ENCODE measurements at places on chromosomes 12 and 14.

DNA sequence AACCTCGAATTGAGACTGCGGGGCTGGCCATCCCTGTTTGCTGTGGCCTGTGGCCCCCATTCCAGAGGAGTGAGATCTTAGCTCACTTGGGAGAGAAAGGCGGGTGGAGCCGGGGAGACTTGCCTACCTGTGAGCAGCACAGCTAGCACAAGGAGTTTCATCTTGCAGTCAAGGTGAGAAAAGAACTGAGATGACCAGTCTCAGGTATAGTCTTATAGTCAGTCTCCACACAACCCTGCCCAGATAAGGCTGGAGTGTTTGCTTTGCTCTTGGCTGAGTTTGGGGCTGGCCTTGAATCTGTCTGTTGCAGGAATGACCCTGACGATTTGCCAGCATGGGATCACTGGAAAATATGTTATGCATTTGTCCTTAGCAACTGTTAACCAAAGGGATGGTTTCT is at the start of gene PLA2G1B:
PLA2G1B (minus strand) TSS at position 187 of the 400 bp plus-strand sequence; CDS start at position 161, 26 bp downstream.
- no peak for DNase-seq

DNA sequence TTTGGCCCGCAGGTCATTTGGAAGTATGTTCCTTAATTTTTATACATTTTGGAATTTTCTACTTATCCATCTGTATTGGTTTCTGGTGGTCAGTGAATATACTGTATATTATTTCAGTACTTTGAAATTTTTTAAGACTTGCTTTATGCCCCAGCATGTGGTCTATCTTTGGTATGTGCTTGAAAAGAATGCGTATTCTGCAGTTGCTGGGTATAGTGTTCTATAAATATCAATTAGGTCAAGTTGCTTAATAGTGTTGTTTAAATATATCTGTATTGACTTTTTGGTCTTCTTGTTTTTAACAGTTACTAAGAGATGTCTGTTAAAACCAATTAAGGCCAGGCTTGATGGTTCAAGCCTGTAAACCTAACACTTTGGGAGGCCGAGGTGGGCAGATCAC is 21.7 kb upstream of the SIX1 start:
- no peak for DNase-seq

DNA sequence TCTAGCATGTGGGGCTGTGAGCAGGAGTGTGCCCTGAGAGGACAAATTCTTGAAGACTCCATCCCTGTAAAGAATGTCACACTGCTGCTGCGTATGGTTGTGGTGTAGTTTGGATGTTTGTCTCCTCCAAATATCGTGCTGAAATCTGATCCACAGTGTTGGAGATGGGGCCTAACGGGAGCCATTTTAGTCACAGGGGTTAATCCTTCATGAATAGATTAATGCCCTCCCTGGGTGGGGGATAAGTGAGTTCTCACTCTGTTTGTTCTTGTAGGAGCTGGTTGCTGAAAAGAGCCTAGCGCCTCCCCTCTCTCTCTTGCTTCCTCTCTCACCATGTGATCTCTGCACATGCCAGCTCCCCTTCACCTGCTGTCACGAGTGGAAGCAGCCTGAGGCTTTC is 94.5 kb upstream of the VASH1 start:
- no peak for DNase-seq

DNA sequence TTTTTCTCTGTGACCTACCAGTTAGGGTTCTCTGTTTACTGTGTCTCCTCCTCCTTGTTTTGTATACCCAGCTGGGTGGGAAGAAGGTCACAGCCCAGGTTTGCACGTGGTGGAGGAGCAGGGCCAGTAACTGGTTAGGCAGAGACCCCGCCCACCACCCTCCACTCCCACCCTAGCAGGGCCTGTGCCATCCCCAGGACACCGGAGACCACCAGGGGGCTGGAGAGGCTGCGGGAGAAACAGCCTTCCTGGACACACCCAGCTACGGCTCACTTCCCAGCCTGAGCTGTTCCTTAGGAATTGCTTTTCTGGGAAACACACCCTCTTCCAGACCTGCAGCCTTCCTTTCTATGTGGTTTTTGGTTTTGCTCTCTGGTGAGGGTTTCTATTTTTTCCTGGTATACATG is 21.1 kb downstream of the BDKRB2 start:
- no peak for DNase-seq

DNA sequence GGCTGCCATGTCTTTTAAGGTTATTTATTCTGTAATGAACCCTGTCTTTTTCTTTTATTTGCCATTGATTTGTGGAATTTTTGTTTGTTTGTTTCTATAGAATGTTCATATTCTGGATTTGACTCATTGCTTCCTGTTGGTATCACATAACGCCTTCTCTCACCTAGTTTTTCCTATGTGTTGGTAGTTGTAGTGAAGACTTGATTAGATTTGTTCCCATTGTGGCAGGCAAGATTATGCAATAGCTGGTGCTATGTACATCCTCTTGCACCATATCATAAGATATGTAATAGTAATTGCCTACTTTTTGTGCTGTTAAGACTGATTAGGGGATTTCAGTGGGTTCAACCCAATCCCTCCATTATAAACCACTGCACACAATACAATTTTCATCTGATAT is 3.9 kb upstream of the KRT6B start:
- no peak for DNase-seq

DNA sequence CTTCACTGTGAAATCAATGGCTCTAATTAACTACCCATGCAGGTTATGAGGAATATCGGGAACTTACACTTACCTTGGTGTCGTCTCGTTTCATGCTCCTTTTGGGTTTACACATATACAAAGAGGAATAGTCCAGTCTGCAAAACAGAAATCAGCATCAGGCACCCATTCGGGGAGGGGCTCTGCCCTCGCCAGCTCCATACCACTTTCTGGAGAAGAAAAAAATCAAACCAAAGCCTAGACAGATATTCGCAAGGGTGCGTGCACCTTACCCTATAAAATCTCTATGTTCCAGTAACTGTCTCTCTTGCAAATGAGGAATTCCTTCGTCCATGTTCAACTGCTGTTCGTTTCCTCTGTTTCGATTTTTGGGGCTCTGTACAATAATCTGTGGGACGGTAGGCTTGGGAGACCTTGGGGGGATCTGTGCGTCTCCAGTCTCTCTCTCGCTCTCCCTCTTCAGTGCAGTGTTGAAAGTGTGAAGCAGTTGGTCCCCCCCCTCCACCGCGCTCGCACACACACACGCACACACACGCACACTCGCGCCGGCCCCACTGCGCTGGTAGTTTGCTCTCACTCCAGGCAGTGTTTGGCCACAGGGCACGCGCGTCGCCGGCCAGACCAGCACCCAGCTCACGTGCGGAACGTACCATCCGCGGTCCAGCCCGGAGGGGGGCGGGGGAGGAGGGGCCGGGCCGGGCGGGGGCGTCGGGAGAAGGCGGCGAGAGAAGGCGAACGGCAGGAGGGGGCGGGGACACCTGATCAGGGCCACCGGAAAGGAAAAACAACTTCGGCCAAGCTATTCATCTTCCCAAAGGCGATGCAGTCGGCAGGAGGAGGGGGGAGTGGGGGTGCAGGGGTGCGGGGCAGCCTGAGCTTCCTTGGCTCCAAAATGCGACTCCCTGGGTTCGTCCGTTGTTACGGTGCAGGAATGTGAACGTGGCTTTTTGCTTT is at the start of gene BHLHE41:
BHLHE41 (minus strand) TSS at position 592 of the 954 bp plus-strand sequence; CDS start at position 334, 258 bp downstream.
- peak; percentile 61 for DNase-seq

- DNase-seq: no peak
These were observed 31.9 kb downstream of the TSPAN19 start for GRCh38 chr12:85004204-85004603.

DNA sequence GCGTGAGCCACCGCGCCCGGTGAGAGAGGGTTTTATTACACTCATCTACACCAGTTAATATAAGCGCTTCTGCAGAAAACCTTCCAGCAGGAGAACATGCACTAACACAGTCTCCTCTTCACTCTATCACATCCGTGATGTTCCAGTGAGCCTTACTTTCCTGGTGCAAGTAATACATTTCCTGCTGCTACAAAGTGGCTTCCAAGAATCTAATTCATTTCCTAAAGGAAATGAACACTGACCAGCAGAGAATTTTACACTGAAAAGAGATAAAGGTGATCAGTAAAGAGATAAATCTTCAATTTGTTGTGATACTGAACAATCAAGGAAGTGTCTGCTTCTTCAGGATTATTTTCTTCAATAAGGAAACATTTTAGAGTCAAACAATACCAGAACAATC is 39.5 kb downstream of the ZFYVE21 start:
- DNase-seq: no peak

- DNase-seq: no peak
These were observed 31.9 kb upstream of the CAND1 start for GRCh38 chr12:67237231-67237630.

DNA sequence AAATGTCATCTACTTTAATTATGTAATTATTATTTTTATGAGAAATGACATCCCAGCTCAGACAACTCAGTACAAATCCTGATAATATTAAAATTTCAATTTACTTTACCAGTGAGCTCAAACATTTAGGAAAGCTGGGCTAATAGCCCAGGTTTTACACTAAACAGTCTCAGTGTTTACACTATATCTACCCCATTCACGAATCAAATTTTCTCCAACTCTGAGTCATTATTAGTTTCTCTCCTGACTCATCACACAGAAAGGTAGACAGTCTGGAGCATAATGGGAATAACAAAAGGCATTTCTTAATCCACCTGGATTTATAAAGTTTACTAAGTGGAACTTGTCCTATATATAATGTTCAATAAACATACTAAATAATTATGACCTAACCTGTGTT is 5.7 kb downstream of the PAWR start:
- DNase-seq: no peak

- no peak for DNase-seq
These were observed 4.7 kb upstream of the PPP1R1A start for GRCh38 chr12:54593135-54593534.

- no peak for DNase-seq
These were observed 4.8 kb downstream of the ARHGAP9 start for GRCh38 chr12:57474862-57475261.

GRCh38 chr12:94848966-94849365 is 154.5 kb downstream of the NDUFA12 start:
- no peak for DNase-seq

DNA sequence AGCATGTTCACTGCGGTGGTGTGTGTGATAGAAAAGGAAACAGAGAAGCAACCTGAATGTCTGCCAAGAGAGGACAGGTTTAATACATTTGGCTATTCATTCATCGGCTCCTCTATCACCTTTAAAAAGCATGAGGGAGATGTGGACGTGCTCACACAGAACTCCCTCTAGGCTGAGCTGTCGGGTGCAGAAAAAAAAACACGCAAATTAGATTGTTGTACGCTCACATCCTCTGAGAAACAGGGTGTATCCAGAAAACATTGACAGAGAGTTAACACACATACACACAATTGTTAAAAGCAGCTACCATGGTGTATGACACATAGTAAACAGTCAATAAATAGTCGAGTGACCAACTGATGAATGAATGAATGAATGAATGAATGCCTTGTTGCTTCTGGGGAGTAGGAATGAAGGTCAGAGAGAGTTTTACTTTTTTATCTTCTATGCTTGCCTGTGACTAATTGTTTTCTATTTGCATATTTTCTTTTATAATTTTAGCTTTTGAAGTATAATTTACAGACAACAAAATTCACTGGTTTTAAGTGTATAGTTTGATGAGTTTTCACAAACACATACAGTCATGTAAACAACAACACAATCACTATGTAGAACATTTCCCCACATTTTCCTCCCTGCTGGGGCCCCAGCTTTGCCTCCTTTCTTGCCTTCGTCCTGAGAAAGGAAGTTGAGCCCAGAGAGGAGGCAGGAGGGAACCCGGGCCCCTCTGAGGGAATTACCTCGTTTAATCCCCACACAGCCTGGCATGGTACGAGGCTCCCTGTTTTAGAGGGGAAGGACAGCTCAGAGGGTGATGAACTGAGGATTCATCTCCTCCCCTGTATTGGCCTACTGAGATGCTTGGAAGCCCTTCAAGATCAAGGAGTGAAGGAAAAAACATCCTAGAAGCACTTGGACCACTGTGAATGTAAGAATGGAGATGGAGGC is 19.7 kb upstream of the FAM222A start:
- no peak for DNase-seq

GRCh38 chr12:49868952-49869815 is 26.3 kb upstream of the BCDIN3D start:
- peak; percentile 45 for DNase-seq

GRCh38 chr12:104737791-104738301 is 220.2 kb downstream of the SLC41A2 start:
- DNase-seq: no peak

GRCh38 chr14:84129007-84129406 is 1400.9 kb upstream of the FLRT2 start:
- DNase-seq: no peak

GRCh38 chr12:69044887-69045286 is 111.9 kb upstream of the CPM start:
- no peak for DNase-seq

GRCh38 chr12:25482625-25483024 is 70.5 kb downstream of the LMNTD1 start:
- DNase-seq: no peak

DNA sequence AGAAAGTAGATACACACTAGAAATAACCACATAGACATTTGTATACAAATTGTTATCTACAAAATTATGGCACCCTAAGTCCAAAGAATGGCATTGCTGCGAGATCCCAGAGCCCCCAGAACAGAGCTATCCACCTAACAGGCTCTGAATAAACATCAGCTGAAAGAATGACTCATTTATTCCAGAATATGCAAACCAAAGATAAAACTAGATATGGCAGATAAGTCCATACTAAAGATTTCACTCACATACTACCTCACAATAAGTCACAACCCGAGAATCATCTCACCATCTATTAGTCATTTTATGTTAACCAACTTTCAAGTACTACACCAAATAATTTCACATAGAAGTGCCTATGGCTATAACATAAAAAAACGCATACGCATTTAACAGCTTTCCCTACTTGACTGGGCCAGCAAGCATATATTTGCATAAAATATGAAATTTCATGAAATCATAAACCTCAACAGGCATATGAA is 5.6 kb downstream of the CNIH1 start:
- DNase-seq: no peak

DNA sequence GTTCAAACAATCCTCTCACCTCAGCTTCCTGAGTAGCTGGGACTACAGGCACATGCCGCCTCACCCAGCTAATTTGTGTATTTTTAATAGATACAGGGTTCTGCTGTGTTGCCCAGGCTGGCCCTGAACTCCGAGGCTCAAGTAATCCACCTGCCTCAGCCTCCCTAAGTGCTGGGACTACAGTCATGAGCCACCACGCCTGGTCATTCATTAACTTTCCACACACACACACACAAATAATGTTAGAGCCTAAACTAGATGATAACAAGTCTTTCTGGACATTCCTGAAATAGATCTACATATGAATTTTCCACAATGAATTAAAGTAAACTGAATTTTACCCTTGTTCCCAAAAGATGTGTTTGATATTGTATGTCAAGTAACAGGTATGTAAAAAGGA is 776.0 kb downstream of the GALC start:
- no peak for DNase-seq

DNA sequence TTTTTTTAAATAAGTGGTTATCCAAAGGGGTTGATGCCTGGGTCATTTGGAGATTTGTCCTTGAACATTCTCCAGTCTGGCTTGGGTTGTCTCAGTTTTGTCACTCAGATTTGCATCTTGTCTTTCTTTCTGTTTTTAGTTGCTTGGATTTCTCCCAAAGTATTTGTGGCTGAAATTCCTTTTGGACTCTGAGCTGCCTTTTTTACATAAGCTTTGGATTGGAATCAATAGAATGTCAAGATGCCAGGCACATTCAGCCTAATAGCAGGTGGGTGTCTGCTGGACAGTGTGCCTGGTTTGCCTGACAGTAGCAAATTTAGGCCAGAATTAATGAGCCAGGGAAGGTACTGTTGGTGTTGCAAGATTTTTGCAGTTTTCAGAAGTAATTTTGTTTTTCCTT is 50.0 kb downstream of the FLRT2 start:
- no peak for DNase-seq

Data from right lobe of liver (tissue), 6 donors.